Stimulated activated CD4-positive, alpha-beta T cell treated with anti-CD3 and anti-CD28 coated beads, Interleukin-15, amount 100 ng/mL, for 48 hours (primary cell): ENCODE measurements at places on chromosomes 6 and 20.

- no peak for DNase-seq
These were observed 50.2 kb downstream of the RREB1 start for GRCh38 chr6:7157752-7158616.

- DNase-seq: no peak
These were observed 374.4 kb downstream of the UTRN start for GRCh38 chr6:144659202-144660182.

DNA sequence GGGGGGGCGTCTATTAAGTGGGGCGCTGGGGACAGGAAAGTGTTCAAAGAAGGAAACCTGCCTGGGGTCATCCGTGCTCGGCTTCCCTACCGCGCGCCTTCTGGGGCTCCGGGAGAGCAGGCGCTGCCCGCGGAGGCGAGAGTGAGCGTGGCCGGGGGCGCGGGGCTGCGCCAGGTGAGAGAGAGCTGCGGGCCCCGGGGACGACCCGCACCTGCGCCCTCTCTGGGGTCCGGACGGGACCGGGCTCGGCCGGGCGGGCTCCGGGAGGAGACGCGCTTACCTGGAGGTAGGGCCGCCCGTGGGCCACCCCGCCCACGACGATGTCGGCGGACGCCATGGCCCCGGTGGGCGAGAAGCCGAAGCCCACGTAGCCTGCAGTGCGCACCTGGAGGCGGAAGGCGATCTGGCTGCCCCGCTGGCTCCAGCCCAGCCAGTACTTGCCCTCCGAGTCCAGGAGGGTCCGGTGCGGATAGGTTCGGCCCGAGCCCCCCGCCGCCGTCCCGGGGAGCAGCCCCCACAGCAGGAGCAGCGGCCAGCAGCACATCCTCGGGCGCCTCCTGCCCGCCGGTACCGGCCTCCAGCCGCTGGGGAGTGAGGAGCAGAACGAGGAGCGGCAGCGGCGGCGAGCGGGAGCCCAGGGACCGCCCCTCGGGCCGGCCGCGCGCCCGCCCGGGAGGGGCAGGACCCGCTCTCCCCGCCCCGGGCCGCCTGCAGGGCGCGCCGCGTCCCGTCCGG is at the start of gene MOXD1:
TSS of gene MOXD1 (minus strand) at position 593 of the 735 bp plus-strand sequence. CDS start at position 544, 49 bp downstream.
- no peak for DNase-seq

- no peak for DNase-seq
These were observed 408.4 kb downstream of the PLCB1 start for GRCh38 chr20:8540466-8540865.

DNA sequence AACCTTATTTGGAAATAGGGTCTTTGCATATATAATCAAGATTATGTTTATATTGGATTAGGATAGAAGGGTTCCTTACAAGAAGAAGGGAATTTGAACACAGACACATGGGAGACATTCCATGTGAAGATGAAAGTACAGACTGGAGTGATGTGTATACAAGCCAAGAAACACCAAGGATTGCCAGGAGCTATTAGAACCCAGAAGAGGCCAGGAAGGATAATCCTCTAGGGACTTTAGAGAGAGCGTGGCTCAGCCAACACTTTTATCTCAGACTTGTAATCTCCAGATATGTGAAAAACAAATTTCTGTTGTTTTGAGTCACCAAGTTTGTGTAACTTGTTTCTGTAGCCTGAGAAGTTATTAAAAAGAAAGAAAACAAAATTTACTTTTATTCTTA is 1173.9 kb upstream of the CITED2 start:
- DNase-seq: no peak

- DNase-seq: no peak
These were observed 38.5 kb upstream of the NAA20 start for GRCh38 chr20:19978511-19979210.

- no peak for DNase-seq
These were observed 40.0 kb downstream of the SNHG17 start for GRCh38 chr20:38395165-38395564.

DNA sequence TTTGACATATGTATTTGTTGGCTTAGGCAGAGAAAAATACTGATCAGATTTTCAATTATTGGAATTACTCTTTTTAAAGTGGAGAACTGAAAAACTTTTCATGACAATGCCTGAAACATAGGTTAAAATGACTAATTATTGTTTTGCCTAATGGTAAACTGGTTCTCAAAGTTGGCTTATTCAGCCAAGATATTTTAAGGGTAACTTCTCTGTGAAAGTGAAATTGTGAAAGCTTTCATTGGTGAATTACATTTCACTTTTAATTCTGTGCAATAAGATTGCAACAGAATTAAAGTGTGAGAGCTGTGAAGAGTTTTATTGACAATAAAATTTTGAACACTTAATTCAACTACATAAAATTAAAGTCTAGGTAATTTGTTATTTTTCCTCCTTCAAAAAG is 24.5 kb downstream of the KIAA0408 start:
- DNase-seq: no peak

GRCh38 chr6:27146706-27147505 is 100.6 kb upstream of the PRSS16 start:
- peak; percentile 64 for DNase-seq

GRCh38 chr6:62998022-62998421 is 213.2 kb upstream of the FKBP1C start:
- DNase-seq: no peak

- DNase-seq: no peak
These were observed 9.8 kb downstream of the MTG2 start for GRCh38 chr20:62192635-62193034.

- no peak for DNase-seq
These were observed 16.8 kb upstream of the FUCA2 start for GRCh38 chr6:143528164-143528811.

DNA sequence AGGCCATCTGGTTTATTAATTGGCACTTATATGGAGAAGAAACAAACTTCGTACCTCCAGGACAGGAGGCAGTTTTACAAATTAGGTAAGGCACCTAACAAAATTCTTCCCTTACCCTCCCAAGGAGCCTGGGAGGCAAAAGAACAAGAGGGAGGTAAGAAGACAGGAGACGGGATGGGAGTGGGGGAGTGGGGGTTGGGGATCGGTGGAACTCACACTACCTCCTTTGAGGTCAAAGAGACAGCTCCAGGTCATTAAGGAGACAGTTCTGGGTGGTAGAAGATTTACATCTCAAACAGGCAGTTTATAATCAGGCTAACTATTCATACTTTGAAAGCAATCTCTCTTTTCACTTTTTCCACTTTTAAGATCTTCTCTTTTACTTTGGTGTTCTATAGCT is 112.3 kb upstream of the HDAC2 start:
- no peak for DNase-seq

DNA sequence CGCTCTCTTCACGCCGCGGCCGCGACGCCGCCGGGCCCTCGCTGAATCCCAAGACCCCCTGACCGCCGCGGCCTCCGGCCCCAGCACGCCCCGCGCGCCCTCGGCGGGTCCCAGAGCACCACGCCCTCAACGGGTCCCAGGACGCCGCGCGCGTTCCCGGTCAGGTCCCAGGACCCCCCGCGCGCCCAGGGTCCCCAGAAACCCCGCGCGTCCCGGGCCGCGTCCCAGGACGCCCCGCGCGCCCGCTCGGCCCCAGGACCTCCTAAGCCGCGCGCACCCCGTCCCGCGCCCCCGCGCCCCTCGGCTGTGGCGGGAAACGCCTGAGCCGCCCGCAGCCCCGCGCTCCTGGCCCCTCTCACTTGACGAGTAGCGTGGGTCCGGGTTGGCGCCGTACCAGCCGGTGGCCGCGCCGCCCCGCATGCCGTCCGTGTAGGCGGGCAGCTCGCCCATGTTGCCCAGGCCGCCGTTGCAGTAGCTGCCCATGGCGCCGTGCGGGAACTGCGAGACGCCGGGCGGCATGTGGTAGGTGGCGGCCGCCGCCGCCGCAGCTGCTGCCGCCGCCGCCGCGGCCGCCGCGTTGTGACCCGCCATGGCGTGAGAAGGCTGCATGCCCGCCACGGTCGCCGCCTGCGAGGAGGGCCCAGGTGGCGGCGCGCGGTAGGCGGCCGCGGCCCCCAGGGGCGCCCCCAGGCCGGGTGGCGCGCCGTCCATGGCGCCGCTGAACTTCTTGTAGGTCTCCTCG is 556 bp downstream of the NKX2-4 start:
- no peak for DNase-seq

GRCh38 chr6:131997429-131998153 is 46.4 kb upstream of the CCN2 start:
- no peak for DNase-seq

- DNase-seq: no peak
These were observed 143.3 kb upstream of the GPR6 start for GRCh38 chr6:109834595-109835437.

DNA sequence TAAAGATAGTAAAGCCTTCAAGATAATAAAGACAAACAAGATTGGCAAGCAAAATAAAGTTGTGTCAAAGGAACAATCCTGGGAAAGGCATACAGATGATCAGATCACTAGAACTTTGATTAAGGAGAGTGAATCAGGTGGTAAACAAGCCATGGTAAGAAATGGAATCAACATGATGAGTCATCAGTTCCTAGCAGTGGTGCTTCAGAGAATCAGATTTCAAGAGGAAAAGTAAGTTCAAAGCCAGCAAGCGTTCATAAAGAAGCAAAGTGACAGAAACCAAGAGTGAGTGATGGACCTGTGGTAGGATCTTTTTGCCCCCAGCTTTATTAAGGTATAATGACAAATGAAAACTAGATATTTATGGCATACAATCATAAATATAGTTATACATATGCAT is 340.4 kb downstream of the TPBG start:
- DNase-seq: no peak

- DNase-seq: no peak
These were observed 37.6 kb upstream of the MPC1 start for GRCh38 chr6:166420351-166420750.

DNA sequence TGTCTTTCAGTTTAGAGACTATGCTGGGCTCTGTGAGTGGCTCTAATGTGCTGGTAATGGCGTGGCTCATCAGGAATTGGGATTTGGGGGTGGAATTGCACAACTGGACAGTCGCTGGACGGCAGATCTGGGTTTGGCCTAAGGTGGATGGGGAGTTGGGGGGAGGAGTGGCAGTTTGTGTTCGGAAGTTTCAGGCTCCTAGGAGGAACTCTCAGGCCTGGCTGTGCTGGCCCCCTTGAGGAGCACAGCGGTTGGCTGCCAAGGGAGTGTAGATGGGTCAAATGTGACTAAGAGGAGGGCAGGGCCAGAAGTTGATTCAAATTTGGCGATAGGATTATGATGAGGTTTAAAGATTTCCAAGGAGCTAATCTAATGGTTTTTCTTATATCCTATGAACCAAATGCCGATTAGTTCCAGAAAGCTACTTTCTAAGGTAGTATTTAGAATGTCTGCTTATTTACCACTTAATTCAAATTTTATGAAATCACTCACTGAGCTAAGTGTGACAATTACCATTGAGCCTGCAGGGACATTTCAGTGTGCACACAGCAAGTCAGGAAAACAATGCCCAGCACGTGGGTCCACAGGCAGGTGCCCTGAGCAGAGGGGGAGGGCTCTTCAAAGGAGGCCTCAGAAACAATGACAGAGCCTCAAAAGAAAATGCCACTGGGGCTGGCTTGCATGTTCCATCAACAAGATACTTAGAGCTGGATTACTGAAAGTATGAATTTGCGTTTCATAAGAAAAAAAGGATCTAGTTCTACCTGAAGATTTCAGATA is 111.0 kb downstream of the GJA10 start:
- no peak for DNase-seq

DNA sequence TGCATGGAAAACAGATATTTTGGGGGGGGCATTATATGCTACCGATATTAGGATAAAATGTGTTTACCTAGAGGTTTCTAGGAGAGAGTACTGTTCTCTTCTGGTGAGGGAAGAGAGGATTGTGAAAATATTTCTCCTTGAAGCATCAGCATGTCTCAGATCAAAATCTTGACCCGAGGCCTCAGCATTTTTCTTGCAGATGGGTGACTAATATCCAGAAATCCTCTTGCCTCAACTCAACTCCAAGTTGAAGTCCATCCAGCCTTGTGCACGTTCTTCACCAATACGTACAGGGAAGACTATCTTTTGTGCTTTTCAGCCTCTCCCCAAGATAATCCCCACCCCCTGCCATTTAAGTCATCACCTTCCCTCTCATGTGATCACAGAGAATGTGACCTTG is 59.5 kb downstream of the PRND start:
- DNase-seq: no peak

- DNase-seq: no peak
These were observed 38.9 kb upstream of the CLIC5 start for GRCh38 chr6:46054516-46054915.

- peak; percentile 65 for DNase-seq
These were observed 103.0 kb downstream of the EDN3 start for GRCh38 chr20:59403261-59403961.

- DNase-seq: no peak
These were observed 157.3 kb downstream of the THBS2 start for GRCh38 chr6:169096388-169096787.

GRCh38 chr6:27374824-27375612 is 13.5 kb upstream of the ZNF391 start:
- DNase-seq: peak; percentile 68

DNA sequence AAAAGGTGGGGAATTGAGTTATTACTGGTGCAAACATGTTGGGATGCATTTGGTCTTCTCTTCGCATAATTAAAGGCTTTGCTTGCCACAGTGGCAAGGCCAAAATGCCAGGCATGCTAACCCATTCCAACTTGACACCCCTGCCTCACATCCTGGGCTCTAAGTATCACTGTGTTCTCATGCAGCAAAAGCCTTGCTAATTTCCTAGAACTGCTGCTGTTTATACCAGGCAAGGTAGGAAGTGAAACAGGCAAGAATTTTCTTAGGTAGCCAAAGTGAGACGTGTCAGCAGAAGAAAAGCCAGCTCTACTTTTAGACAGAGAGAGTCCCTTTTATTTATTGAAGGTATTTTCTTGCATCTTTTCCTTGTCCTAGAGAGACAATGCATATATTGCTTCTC is 41.2 kb downstream of the LYRM2 start:
- no peak for DNase-seq

- DNase-seq: no peak
These were observed 8.6 kb downstream of the TPX2 start for GRCh38 chr20:31747640-31748039.

- DNase-seq: no peak
These were observed 3.5 kb downstream of the PIGT start for GRCh38 chr20:45419188-45420091.

GRCh38 chr6:127114214-127114760 is 4.2 kb upstream of the RSPO3 start:
- DNase-seq: no peak

DNA sequence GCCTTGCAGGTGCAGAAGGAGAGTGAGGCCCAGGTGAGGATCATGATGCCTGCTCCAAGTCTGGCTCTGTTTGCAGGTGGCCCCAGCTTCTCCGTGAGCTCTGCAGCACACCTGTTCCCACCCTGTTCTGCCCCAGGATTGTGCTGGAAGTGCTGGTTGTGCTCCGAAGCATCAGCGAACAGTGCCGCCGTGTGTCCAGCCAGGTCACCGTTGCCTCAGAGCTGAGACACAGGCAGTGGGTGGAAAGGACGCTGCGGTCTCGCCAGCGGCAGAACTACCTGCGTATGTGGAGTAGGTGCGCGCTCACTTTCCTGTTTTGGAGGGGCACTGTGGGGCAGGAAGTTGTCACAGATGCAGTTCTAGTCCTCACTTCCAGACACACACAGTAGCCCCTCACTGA is 25.0 kb downstream of the ERMARD start:
- DNase-seq: no peak

GRCh38 chr6:106884576-106884975 is 90.0 kb downstream of the CD24 start:
- no peak for DNase-seq
